ENCODE measurements at places on chromosomes 12 and 14.

GRCh38 chr14:92552066-92552465, 38.5 kb downstream of the RIN3 start:
- DNase-seq = no peak

GRCh38 chr12:100238801-100239200, 28.1 kb downstream of the DEPDC4 start:
- DNase-seq = no peak

- no peak for DNase-seq
Measured at GRCh38 chr14:77883847-77884238, 83.9 kb downstream of the ADCK1 start.

DNA sequence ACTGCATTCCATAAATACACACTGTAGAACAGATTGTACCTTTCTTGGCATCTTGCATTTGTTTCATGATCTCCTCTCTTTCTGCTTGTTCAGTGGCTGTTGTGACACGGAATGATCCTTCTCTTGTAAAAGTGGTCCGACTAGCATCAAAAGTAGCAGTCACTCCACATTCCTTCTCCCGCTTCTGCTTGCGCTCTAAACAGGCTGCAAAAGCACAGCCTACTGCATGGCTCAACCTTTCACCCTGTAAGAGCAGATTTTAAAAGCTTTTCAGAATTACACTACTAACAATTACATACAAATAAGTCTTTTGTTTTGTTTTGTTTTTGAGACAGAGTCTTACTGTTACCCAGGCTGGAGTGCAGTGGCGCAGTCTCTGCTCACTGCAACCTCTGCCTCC, 49.8 kb downstream of the PAPLN start:
- DNase-seq = no peak

DNA sequence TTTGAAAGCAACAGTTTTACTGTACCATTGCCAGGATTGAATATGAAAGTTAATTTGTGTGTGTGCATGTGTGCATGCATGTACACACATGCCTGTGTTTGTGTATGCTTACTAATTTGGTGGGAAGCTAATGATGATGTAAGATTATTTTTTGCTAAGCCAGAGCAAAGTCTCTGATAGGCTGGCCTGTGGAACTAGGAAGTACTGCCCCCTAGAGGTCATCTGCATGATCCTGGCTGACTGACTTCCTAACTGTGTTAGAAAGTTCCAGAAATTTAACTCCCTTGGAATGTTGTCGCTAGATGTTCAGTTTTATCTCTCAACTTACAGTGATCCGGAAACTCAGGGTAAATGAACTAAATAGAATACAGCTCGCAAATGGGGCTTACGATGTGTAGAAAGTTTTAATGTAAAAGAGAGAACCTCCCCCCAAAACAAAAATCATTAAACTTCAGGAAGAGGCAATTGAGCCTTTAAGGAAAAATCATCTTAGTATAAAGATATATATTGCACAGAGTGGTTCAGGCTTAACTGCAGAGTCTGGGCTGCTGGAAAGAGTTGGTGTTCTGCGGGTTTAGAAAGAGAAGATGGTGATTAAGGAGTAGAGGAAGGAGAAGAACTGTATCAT, 34.3 kb upstream of the SLC38A1 start:
- DNase-seq = peak; percentile 22

DNA sequence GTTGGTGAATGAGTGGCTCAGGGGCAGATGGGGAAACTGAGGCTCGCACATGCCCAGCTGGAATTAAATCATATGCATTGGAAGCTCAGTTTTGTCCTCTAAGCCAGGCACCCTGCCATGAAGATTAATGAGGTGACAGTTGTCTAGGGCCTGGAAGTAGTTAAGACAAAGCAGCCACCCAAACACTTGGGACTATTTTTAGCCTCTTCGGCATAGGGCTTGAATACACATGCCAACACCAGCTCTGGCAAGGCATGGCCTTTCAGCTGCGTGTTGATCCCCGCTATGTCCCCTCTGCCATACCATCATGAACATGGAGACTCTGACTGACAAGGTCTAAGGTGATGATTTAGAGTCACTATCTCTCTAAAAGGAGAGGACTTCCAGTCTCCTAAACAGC, 250.2 kb downstream of the KSR2 start:
- DNase-seq = no peak

GRCh38 chr14:34297786-34298520, 164.1 kb downstream of the SPTSSA start:
- no peak for DNase-seq

GRCh38 chr14:51596488-51597117, 55.1 kb upstream of the FRMD6 start:
- DNase-seq = peak; percentile 19

DNA sequence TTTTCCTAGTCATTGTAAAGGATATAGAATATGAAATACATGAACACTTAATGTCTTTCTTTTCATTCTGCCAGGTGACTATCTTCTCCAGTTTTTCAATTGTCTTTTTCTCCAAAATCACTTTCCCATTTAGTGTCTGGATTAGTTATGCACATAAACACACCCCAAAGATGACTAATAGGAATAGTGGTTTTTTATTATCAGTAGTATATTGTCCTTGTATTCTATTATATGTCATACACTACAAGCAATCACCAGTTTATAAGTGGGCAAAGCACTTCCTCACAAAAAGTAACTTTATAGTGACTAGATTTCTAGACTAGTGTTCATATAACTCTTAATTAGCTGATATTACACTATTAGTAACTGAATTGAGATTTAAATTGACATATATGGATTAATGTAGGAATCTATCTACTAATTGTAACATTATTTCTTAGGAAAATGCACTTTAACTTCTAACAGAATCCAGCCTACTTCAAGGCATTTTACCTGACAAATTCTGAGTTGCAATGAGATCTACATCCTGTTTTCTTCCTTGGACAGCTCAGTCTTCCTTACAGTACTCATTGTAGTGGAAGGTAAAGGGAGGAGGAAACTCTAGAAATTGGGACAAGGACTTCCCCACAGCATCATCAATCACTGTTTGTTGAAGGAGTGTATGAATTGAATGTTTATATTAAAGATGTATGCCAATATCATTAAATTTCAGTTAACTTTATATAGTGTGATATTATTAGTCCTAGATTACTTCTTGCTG, 186.1 kb upstream of the GARIN2 start:
- no peak for DNase-seq

DNA sequence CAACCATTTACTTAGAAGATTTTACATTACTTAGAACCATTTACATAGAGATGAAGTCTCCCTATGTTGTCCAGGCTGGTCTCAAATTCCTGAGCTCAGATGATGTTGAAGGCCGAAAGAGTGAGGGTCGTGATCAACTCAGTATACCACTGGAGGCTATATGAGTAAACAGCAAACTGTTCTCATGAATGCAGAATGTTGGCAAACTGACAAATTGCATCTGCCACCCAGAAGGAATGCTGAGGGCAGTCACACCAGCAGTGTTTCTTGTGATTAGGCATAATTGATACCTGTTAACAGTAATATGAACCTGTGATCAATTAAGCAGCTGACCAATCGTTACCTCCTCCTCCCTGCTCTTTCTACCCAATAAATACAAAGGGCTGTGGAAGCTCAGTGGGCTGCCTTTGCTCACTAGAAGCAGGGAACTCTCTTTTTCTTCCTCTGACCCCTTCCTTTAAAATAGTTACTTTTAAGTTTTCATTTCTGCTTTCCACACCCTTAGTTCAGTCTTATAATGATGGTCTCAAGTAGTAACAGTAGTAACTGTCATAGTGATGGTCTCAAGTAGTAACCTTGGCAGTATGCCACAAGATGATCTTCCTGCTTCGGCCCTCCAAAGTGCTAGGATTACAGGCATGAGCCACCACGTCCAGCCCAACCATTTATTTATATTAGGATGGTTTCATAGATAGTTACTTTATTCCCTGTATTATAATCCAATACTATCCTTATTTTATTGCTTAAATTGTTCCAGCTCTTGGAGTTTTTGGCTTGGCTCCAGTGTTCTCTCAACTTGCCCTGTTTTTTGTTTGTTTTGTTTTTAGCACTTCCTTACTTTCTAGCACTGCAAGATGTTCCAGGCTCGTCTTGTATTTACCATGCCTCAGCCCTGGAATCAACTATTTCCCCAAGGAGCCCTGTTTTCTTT, 25.8 kb downstream of the LIMA1 start:
- no peak for DNase-seq

DNA sequence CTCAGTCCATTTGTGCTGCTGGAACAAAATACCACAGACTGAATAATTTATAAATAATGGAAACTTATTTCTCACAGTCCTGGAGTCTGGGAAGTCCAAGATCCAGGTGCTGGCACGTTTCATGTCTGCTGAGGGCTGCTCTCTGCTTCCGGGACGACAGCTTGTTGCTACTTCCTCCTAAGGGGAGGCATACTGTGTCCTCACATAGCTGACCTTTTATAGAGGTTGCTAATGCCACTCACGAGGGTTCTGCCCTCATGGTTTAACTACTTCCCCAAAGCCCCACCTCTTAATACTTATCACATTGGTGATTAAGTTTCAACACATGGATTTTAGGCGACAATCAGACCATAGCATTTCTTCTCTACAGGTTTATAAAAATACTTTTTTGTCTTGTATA, 411.1 kb downstream of the NRXN3 start:
- DNase-seq = no peak

DNA sequence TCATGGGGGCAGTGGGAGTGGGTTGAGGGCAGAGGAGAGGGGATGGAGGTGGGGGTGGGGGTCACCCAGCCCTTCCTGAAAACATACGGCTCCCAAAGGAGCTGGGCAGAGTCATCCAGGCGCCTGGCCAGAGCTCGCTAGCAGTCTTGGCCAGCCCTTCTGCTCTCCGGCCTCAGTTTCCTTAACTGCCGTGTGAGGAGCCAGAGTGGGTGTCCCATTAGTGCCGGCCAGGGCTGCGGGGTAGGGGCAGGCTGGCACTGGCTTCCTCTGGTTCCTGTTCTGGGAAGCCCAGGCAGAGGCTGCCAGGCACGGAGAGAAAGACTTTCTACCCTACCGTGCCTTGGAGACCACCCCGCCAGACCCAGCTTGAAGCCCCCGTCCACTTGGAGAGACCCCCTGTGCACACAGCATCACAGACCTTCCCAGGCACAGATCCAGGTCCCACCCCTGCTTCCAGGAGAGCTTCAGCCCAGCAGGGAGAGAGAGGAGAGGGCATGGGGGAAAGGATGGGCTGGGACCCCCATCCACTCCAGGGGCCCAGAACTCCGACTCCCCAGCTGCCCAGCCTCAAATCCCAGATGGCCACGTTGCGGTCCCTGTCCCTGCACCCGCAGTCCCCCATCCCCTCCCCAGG, 93.3 kb downstream of the RFLNA start:
- no peak for DNase-seq

DNA sequence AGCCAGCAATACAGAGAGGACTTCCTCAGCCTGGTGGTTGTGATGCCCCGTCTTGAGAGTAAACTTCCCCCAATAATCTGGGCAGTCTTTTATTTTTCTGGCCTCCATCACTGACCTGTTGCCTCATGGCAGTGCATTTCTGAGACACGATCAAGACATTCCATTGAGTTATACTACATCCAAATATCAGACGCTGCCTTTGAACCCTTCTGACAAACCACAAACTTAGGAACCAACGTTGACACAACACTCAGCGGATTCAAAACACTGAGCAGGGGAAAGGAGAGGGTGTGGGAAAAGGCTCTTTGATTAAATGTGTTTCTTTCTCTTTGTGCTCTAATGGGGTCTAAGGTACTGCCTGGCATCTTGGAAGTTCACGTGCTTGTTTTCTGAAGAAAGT, 100.7 kb upstream of the TBX5 start:
- DNase-seq = no peak

DNA sequence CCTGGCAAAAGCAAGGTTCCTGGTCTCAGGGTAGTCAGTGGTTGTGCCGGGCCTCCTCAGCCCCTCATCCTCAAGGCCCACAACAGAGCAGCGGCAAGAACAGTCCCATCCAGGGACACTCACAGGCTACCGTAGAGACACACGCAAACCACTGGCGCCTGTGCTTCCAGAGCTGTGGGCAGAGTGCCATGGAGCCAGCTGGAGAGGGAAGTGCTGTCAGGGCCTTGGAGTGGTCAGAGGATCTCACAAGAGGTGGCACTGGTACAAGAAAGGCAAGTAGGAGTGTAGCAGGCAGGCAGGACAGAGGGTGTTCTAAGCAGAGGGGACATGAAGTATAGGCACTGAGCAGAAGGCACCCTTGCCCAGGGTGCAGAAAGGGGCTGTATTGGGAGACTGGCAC, 34.6 kb downstream of the ANKRD9 start:
- DNase-seq = no peak

- no peak for DNase-seq
Measured at GRCh38 chr14:76940021-76940760, 88.3 kb downstream of the IRF2BPL start.

DNA sequence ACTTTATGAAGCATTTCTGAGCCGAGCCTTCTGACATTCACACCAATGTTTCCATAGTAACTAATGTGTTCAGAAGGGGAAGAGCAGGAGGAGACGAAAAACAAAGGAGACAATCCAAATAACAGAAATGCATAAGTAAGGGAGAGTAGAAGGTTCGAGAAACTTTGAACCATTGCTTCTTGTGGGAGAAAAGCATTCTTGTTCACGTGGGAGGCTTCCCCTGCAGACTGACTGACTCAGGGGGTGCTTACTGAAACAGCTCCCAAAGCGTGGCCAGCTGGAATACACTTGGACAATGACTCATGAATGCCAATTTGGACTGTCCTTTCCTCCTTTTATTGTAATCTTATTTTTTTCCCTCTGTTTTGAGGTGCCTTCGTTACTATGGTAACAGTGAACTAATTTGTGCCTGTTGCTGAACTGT, 73.9 kb downstream of the NEDD1 start:
- no peak for DNase-seq

GRCh38 chr14:54550514-54550913, 16.4 kb upstream of the SAMD4A start:
- DNase-seq = no peak

DNA sequence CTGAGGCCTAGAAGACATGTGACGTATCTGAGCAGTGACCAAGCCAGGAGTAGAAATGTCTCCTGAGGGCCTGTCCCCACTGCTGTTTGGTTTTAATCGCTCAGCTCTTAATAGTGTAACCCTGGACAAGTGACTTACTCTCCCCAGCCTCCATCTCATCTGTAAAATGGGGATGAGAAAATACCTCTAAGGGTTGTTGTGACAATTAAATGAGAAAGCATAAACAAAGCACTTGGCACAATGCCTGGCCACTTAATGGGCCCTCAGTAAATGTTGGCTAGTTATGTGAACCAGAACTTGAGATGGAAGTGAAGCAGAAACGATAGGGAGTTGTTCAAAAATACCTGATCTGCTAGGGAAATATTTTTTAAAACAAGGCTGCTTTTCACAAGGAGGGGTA, 58.2 kb downstream of the HMGA2 start:
- DNase-seq = no peak

GRCh38 chr14:21302013-21302835, 22.3 kb downstream of the RPGRIP1 start:
- DNase-seq = no peak

DNA sequence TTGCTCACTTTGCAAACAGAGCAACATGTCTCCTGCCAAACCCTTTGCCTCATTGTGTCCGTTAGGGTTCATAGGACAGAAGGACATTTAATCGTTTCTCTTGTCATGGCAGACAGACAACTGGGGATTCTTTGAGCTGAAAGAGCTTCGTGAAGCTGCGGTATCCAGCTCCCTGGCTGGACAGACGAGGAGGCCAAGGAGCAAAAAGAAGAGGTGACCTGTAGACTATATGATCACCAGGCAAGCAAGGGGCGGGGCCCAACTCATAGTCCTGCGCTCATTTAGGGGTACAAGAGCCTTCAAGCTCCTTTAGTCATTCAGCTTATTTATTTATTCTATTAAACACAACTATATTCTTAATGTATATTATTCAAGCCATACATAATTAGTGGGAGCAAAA, 66.8 kb upstream of the VRK1 start:
- DNase-seq = no peak

GRCh38 chr14:36438883-36439282, 81.1 kb downstream of the NKX2-1 start:
- DNase-seq = no peak

Data from stimulated activated CD8-positive, alpha-beta memory T cell treated with anti-CD3 and anti-CD28 coated beads, Interleukin-2, amount 100 ng/mL, for 1 hour (primary cell).